ENCODE measurements at places on chromosomes 1 and 21.
A peak's percentile ranks its signal among the peaks of the same experiment; 100 is the strongest.

DNA sequence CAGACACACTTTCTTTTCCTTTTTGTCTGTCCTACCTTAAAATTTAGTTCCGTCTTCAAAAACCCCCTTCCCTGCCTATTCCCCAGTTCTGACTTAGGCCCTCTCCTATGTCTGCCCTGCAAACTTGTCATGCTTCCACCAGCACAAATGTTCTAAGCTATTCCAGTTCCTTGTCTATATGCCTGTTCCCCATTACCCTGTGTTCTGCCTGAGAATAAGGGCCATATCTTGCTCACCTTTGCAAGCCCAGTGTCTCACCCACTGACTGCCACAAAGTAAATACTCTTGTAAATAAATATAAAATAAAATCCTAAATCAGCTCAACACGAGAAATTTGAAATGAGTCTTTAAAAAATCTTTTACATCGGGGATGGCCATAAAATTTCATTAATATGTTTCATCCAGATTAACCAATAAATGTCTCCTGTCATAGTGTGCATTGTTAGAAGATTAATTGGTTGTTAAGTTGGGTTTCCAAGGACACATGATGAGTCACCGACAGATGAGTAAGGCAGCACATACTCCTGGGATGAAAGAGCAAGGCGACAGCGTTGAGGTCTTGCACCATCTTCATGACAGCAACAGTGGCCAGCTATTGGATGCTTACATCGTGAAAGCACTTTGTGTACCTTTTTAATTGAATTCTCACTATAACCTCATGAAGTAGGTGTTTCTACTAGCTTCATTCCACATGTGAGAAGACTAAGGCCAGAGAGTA lies 92.6 kb upstream of the NGF start:
- no peak for DNase-seq

GRCh38 chr1:116457946-116458604 lies 85.0 kb downstream of the ATP1A1 start:
- DNase-seq = peak; percentile 83

DNA sequence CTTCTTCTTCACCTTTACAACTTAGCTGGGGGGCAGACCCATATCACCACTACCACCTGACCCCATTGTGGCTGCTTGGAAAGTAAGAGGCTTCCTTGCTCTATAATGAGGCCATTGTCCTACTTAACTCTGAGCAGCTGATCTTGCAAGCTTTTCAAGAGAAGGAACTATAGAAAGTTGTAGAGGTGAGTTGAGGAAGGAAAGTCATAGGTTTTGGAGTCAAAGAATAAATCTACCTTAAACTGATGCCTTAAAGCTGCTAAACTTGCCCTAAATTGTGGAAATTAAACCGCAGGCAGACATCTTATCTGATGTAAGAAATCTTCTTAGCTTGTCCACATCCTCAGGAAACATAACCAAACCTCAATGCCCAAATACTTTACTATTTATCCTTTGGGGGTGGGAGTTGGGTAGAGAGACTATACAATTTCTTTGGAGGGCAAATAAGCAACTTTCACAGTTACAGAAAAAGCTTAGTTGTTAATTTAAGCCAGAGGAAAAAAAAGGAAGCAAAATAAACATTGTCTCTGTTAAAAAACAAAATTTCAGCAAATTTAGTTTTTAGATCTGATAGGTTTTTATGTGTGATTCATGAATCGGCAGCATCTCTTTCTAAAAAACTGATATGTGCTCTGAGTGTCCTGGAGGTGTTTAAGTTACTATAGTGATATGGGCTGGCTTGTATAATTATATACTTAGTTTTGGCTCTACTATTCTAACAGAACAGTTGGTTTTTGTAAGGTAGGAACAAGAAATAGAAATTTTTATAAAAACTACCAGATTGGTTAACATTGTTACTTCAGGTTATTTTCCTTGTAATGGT lies 4.7 kb downstream of the IL23R start:
- DNase-seq = no peak

DNA sequence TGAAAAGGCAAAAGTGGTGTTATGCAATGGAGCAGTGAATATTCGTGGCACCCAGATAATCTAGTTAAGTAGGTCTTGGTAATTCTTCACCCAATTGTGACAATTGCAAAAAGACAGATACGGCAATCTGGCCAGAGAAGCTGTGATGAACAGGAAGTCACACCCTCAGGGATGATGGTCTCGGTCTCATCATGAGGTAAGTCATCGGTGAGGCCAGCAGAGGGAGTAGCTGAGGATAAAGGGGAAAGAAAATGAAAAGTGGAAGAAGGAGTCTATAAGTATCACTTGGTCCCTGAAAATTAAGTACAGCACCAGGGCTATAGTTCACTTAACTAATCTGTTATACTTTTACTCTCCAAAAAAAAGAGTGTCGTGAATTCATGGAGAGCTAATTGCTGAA lies 258.8 kb upstream of the NCAM2 start:
- DNase-seq = peak; percentile 10

DNA sequence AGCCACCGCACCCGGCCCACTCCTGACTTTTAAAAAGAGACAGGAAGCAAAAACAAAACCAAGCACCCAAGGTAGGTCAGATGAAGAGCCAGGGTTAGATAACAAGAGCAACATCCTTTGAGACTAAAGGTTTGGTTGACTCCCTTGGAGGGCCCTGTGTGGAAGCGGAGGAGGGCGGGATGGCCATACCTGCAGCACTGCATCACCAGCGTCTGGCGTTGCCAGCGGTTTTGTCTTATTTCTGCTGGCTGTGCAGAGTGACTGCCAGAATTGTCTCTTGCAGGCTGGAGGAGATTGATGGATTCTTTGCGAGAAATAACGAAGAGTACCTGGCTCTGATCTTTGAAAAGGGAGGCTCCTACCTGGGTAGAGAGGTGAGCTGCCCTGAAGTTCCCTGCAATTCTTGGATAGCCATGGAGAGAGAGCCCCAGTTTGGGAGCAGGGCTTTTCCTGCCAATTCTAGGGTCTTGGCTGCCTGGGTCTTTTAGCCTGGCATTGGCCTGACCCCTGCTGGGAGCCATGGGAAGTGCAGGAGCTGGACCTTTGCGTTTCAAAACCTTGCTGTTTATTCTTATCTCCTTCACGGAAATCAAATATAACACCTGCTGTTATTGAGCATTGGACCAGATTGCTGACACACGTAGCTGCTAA lies 24.0 kb downstream of the QSOX1 start:
- DNase-seq = peak; percentile 55

GRCh38 chr1:159646687-159647086 lies 59.1 kb downstream of the APCS start:
- no peak for DNase-seq

- DNase-seq = no peak
Observed at GRCh38 chr1:171420810-171421209, 64.5 kb upstream of the PRRC2C start.

DNA sequence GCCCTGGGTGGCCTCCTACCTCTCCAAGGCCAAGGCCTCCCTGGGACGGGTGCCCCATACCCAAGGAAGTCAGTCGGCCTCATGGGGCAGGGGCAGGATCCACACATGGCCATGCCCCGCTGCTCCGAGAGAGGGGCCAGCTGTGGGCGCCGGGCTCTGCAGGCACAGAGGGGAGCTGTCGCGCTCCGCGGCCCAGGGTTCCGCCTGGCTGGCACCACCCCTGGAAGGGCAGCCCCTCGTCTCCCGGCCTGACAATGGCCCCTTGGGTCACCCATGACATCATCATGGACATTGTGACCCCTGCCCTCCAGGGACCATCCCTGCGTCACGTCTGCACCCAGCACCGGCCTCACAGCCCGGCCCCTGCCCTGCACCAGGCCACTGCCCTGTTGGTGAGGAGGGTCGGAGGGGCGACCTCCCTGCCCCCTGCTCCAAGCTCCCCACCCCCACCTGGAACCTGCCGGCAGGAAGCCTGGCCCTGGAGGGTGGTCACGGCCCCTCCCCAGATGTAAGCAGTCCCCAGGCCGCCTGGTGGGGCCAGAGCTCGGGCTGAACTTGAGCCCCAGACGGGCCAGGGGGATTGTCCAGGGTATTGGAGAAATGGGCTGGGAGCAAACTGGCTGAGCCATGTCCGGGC lies 5.8 kb downstream of the TTLL10 start:
- no peak for DNase-seq

DNA sequence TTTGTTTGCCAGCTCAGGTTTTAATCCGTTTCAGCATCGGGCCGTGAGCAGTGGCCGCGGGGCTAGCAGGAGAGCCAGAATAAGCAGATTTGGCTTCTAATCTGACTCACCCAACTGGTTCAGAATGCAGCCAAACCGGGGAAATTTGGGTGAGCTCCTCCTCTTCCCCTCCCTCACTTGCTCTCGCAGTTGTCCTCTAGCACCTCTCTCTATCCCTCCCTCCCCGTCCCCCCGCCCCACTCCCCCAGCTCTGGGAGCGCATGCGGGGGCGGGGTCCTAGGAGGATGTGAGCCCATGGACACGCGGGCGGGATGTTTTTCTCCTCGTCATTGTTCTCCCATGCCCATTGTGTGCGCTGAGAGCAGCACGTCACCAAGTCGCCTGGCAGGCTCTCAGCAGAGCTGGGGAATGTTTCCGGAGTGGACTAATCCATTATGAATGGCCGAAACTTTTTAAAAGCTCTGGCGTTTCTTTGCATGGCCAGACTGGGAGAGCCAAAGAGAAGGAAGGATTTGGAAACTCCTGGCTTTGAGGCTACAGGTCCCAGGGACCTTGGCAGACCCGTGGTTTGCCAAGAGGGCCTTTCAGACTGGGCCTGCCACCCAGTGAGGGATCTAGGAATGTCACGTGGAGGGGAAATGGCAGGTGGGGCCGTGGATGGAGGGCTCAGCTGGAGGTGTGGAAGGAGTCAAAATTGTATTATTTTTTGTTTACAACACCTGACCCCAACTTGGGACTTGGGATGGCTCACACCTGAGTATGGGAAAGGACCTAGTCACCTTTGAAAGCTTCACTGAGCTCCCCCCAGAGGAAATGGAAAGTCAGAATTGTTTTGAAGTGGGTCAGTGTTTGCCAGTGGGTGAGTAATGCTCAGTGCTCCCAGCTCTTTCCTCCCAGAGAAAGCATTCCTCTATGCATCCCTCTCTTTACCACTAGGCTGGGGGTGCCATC lies 39.2 kb downstream of the CDK18 start:
- peak; percentile 61 for DNase-seq

DNA sequence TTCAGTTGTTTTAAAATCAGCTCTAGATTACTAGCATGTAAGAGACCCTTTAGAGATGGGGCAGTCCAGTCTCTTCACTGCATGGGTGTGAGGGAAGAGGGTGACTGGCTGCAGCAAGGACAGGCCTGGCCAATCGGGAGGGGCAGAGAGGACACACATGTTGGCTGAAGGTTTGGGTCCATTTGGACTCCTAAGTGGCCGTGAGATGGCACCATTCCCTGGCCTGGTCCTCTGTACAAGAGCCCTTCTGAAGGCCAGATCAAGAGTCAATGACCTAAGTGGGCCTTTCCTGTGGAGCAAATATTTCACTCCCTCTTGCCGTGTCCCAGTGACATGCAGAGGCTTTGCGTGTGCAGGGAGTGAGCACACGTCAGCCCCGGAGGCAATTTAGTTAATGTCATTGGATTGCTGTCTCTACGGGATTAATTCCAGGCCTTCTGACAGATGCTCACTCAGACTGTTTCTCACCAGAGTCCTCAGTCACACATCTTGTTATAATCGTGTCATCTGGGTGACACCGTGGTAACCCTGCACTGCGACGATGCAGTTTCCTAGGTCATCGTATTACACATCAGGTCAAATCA lies 613.0 kb downstream of the NPHP4 start:
- no peak for DNase-seq

DNA sequence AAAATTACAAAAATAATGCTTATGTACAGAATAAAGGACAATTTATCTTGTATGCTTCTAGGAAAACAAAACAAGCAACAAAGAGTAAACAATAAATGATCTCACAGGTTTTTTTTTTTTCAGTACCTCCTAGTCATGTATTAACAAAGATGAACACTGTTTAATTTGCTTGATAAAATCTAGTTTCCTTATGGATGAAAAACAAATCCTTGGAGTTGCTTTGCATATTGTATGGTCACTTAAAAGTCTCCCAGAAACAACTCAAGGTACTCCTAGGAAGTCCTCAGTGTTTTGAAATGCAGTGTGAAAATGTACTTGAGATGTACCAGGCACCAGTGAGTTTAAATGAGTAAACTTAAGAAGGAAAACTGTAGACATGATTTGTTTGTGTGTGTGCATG lies 686.0 kb upstream of the BRINP3 start:
- DNase-seq = no peak

GRCh38 chr21:34279285-34279684 lies 84.5 kb upstream of the KCNE2 start:
- no peak for DNase-seq

DNA sequence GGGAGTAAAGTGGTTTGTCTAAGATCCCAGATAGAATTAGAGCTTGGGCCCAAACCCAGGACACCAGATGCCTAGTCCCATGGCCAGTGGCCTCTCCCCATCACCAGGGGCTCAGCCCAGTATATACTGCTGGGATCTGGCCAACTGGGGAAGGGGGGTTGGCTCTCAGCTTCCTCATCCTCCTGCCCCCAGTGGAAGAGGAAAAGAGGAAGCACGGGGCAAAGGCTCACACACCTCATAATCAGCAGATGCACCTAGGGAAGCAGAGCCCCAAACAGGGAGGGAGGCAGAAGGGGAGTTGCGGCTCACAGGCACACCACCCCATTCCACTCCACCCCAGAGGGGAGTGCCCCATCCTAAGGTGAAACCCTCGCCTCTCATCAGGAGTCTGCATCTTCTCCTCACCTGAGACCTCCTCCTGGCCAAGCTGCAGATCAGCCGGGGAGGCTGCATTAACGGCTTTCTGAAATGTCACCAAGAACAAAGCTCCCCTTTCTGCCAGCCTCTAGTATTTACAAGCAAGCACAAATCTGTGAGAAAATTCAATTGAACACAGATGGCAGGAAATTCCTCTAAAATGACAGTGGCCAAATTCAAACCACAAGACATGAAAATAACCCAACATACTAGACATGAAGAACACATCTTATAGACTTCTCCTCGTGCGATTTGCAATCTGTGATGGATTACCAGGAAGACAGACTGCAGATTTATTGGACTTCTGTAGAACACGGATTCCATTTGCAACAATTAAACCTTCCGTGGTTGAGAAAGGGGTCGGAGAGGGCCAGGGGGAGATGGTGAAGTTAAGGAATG lies 82.8 kb downstream of the GLIS1 start:
- no peak for DNase-seq

DNA sequence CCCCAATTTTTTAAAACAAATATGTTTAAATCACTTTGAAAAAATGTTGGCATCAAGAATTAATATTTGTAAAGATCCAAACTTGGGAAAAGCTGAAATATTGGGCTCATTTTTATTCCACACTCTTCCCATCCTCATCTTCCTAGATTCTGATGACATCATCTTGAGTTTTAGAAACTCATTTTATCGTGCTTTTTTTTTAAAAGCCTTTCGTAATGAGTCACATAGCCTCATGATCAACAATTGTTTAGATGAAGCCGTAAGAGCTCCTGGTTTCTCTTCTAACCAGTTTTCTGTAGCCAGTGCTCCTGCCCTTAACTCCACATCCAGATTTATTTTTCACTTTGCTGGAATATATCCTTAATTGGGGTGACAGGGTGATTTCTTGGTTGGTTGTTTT lies 78.6 kb downstream of the POFUT2 start:
- no peak for DNase-seq

Data from NCI-H524 (cell line).